Effector CD8-positive, alpha-beta T cell (primary cell): ENCODE measurements at places on chromosomes 11 and 22.

- no peak for DNase-seq
These were observed 182.3 kb downstream of the OPCML start for GRCh38 chr11:133350045-133350444.

DNA sequence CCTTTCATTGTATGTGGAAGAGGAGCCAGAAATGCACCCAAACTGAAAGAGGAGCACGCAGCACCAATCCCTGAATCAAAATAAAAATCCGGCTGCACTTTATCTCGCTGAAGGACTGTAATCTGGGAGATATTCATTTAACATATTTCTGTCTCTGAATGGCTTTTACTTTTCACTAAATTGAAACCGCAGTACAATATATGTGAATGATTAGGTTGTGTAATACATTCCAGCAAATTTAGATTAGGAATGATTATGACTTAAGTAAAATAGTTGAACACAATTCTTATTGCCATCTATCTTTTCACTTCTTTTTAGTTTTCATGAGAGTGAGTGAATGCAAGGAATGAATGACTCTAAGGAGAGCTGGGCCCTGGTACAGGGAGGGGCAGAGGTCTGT, 232.1 kb downstream of the ST3GAL4 start:
- no peak for DNase-seq

DNA sequence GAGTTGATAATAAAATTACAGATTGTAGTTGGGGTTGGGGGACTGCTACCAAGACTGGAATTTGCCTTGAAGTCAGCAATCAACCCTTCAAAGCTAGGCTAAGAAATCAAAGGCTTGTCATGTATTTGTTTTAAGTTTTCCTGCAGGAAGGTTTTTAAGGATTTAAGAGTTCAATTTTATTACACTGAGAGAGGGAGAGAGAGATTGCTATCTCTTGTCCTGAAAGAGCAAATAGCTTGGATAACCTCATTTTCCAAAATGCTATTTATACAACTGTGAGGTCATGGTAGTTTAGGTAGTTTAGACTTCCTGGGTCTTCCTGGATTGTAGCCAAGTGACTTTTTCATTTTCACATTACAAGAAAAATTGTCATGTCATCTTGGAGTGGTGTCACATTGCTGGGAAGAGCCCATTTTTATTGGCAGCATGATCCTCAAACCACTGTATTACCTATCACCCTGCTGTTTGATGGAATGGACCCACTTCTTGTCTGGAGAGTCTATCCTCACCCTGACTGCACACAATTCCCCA, 10.1 kb upstream of the PRSS23 start:
- no peak for DNase-seq

DNA sequence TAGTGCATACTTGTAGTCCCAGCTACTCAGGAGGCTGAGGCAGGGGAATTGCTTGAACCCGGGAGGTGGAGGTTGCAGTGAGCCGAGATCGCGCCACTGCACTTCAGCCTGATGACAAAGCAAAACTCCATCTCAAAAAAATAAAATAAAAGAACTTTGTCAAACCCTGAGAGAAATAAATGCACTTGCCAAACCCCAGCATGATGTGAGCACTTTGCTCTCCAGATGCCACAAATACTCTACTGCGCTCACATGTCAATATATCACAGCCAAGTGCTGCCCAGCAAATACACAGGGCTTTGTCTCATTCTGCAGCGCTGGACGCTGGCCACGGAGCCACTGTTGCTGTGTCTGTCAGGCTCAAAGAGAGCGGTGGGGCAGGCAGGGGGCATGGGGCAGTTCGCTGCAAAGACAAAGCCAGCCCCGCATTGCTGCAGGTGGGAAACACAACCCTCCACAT, 45.1 kb downstream of the AHNAK start:
- DNase-seq: no peak

GRCh38 chr11:94885581-94885980, 87.8 kb downstream of the CWC15 start:
- DNase-seq: no peak

DNA sequence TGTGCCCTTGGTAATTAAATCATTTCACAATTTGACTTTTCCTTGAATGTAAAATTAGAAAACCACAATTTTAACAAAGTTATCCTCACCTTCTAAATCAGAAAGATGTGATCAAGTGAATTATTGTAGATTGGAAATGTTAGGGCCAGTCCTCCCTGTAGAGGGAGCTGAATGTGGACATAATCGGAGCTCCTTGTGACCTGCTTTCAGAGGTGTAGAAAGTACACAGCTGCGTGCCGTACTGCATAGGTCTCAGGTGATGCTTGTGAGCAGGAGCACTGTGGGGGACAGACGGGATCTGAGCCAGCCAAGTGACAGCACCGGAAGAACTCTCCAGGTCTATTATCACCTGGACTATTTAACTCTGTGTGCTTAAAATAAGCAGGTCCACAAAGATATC, 338.0 kb downstream of the AASDHPPT start:
- DNase-seq: no peak

- no peak for DNase-seq
These were observed 246.2 kb upstream of the NCAM1 start for GRCh38 chr11:112715056-112715455.

DNA sequence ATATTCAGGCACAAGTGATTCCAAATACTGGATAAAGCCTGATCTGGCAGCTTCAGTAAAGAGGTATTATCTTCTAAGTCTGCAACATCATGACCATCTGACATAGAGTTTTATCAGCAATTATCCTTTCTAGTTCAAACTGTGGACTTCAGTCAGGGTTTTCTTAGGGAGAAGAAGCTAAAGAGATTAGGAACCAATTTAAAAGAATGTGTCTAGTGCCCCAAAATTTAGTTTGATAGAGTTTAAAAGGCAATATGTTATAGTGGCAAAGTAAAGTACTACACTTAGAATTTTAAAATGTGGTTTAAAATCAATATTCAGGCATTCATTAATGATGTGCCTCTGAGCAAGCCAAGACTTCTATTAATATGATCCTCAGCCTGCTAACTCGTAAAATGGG, 5.4 kb downstream of the PAK1 start:
- DNase-seq: no peak

- DNase-seq: no peak
These were observed 219.1 kb upstream of the CCDC179 start for GRCh38 chr11:23079382-23079813.

- DNase-seq: no peak
These were observed 471.9 kb downstream of the MIAT start for GRCh38 chr22:27129266-27129665.
